Activated T-helper 17 cell treated with anti-CD3 and anti-CD28 coated beads, Interleukin-2, amount 50 U/mL, for 72 hours (primary cell): ENCODE measurements at places on chromosomes 5 and 9. TPM values are rescaled to one million over a fixed set of nuclear protein-coding genes. Genes with fewer than 3 reads are reported as not detected.

The SHOC1 gene
- not detected for total RNA-seq

The CNTNAP3 gene
- total RNA-seq = not detected

The PCDHGA2 gene
- not detected for total RNA-seq

The NME5 gene
- not detected for total RNA-seq
